ENCODE measurements at places on chromosomes 13 and 19.

DNA sequence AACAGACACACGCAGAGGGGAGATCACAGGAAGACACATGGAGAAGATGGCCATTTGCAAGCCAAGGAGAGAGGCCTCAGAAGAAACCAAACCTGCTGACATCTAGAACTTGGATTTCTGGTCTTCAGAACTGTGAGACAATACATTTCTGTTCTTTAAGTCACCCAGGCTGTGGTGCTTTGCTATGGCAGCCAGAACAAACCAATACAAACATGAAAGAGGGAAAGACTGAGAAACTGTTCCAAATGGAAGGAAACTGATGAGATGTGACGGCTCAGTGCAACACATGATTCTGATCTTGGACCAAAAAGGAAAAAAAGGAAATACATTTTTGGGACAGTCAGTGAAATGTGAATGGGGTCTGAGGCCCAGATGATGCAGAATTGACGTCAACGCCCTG, 30.2 kb upstream of the SACS start:
- no peak for DNase-seq

DNA sequence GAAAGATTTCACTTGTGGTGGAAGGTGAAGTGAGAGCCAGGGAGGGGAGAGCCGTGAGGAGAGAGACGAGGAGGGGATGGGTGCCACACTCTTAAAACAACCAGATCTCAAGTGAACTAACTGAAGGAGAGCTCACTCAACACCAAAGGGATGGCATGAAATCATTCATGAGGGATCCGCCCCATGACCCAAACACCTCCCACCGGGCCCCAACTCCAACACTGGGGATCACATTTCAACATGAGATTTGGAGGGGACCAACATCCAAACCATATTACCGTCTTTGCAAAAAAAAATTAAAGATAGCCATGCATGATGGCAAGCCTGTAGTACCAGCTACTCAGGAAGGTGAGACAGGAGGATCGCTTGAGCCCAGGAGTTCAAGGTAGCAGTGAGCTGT, 34.9 kb upstream of the POP4 start:
- DNase-seq = no peak

- no peak for DNase-seq
Observed at GRCh38 chr19:38425222-38425809, 703 bp downstream of the RASGRP4 start.

GRCh38 chr19:42253245-42254088, 1.5 kb downstream of the ERF start:
- peak; percentile 48 for DNase-seq

DNA sequence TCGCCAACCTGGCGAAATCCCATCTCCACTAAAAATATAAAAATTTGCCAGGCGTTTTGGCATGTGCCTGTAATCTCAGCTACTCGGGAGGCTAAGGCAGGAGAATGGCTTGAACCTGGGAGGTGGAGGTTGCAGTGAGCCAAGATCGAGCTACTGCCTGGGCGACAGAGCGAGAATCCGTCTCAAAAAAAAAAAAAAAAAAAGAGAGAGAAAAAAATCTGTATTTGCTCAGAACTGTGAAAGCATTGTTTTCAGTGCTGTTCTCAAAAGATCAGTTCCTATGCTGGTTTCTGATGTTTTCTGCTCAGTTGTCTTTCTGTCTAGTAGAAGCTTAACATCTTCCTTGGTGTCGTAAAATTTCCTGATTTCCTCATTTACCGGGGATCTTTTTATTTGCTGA, 2.5 kb downstream of the SF3A2 start:
- no peak for DNase-seq

DNA sequence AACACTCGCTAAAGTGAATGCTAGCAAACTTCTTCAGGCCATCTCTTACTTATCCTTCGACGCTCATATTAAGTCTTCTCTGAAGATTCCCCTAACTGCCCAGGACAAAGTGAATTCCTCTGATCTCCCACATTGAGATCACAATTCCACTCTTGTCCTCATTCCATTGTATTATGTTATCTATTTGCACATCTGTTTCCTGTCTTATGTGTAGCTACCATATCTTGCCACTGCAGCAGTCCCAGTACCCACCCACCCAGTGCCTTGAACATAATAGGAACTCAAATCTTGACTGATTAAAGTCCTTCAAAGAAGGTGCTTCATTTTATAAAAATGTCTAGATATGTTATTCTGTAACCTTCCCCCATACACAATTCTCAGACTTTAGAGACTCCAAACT, 702.3 kb downstream of the DIAPH3 start:
- no peak for DNase-seq

All from stimulated activated CD4-positive, alpha-beta T cell treated with anti-CD3 and anti-CD28 coated beads, Interleukin-1b, Interleukin-23, amount 100 ng/mL, for 4 hours (primary cell).